ENCODE measurements at places on chromosomes 2 and 18.
A peak's percentile ranks its signal among the peaks of the same experiment; 100 is the strongest.

DNA sequence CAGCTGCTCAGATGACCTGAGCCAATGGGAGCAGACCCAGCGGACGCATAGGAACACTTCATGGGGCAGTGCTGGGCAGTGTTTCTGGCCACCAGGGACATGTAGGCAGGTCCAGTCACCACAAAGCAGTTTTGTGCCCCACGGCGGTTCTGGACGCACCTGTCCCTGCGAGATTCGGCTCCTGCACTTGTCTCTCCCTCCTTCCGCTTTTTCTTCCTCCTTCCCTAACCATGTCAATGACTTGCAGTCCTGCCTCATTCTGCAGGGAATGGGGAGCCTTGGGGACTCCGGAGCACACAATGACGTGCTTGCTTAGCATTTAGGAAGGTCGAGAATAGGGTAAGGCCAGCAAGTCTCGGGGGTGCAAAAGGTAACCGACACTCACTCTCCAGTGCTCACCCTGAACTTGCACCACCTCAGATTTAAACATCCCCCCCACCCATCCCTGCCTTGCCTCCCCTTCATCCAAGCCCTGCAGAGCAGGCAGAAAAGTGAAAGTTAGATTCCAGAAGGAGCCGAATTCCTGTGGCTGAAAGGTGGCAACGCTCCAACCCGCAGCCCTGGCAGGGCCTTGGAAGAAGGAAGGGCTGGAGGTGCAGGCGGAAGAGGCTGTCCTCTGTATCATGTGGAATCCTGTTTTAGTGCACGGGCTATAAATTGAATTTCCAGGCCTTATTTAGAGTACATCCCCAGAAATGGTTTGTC is 40.5 kb upstream of the ATG16L1 start:
- DNase-seq: no peak

GRCh38 chr2:15633043-15633970 is 41.6 kb downstream of the DDX1 start:
- DNase-seq: no peak

DNA sequence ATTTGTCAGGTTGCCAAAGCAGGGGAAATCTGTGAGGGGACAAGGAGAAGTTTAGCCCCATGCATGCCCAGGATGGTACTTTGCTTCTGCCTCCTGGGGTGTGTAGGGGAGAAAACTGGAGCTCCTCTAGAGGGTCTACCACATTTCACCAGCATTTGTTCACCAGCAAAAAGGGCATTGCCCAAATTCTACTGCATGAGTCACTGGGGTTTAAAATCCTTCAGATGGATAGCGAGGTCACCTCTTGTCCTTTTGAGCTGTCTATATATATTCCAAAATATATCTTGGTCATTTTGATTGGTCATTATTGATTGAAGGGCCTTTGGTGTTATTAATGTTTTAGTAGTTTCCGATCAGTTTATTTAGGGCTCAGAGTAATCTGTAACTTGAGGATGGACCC is 18.7 kb downstream of the FHOD3 start:
- no peak for DNase-seq

DNA sequence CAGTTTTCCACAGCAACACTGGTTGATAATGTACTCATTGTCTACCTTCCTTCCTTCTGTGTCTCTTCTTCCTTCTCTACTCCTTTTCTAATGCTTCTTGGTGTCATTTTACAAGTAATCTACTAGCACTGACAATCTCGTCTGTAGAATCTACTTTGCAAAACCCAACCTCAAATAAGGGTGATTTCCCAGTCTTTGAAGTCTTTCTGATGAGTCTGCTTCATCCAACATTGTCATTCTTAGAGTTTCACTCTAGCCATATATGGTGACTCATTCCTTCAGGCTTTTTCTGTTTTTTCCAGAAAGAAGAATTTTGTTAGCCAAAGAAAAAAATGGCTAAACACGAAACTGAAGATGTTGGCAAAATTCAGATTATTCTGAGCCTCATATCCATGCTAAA is 288.7 kb downstream of the MBD2 start:
- no peak for DNase-seq

DNA sequence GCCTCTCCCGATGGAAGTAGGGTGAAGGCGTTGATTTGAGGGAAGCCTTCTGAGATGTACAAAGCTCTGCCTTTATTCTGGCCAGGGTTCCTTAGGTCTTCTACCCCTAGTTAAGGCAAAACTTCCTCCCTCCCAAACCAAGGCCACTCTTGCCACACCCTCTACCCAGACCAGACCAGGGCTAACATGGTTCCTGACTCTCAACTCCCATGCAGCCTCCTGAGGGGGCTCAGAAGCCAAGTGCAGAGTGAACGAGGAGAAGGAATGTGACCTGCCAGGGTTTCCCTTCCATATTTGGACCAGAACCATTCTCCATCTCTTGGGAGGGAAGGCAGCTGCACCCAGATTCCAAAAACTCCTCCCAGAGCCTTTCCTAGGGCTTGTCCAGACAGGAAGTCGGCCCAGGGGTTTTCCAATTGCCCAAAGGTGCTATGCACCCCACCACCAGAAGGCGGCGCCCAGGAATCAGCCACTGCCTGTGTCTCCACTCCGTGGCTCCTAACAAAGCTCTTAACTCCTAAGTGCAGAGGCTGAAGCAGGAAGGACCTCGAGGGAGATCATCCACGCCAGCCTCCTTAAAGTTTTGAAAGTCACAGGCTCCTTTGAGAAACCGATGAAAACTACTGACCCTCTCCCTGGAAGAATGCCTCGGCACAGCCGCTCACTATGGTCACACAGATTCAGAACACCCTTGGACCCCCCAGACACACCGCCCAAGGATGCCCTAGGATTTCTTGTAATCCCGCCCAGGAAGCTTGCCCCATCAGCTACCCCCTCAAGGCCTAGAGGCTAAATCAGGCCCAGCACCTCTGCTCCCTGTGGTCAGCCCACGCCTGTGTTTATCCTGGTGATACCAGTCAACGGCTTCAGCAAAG is 157.8 kb downstream of the SMAD2 start:
- peak; percentile 81 for DNase-seq

- DNase-seq: no peak
These were observed 28.0 kb downstream of the PLA2R1 start for GRCh38 chr2:160034396-160034795.

DNA sequence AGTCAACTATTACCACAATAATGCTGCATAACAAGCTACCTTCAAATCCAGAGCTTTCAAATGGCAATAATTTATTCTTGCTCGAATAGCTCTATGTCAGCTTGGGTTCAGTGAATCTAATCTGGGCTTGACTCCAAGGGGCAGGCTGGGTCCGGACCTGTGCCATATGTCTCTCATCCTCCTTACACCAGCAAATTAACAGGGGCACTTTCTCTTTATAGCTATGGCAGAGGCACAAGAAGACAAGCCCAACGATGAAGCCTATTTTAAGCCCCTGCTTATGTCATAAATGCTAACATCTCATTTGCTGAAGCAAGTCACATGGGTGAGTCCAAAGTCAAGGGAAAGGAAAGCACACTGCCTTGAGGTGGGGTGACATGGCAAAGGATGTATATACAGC is 13.3 kb upstream of the ZNF521 start:
- no peak for DNase-seq

- no peak for DNase-seq
These were observed 79.0 kb upstream of the TRIB2 start for GRCh38 chr2:12637754-12638153.

DNA sequence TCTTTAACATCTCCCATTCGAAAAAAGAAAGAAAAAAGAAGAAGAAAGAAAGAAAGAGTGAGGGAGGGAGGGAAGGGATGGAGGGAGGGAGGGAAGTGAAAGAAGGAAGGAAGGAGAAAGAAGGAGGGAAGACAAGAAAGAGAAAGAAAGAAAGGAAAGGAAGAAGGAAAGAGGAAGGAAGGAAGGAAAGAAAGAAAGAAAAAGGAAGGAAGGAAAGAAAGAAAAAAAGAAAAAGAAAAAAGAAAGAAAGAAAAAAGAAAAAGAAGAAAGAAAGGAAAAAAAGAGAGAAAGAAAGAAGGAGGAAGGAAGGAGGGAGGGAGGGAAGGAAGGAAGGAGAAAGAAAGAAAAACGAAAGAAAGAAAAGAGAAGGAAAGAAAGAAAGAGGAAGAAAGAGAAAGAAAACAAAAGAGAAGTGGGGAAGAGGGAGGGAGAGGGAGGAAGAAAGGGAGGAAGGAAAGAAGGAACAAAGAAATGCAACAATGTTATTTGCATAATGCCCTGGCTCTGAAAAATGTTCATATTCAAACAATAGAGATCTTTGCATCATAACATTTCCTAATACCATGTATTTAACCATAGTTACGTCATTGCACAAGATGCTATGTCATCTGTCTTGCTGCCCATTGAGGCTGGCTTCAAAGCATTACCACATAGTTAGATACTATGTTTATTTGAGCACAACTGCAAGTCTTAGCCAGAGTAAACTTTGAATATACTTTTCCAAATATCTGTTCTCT is 550.6 kb downstream of the DSC3 start:
- DNase-seq: no peak

- no peak for DNase-seq
These were observed 887.2 kb upstream of the KLHL29 start for GRCh38 chr2:22497789-22498188.

- DNase-seq: no peak
These were observed 268.2 kb downstream of the RPIA start for GRCh38 chr2:88959480-88960204.

- no peak for DNase-seq
These were observed 30.2 kb upstream of the TYMS start for GRCh38 chr18:627231-627630.

DNA sequence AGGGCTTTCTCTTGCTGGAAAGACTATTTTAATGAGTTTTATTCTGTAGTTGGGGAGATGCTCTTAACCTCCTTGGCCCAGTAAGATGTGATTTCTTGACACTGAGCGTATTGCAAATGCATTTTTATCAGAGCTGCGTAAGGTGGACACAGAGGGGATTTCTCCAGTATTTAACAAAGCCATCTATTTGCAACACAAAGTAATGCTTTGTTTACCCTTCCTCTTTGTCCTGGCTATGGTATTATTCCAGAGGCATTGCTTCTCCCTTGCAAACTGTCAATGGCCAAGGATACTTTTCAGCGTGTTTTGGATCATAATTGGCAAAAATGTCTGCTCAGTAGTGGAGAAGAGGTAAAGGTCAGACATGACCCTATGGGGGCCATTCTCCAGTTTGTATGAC is 90.8 kb upstream of the PIK3C3 start:
- DNase-seq: no peak

GRCh38 chr2:232593982-232594381 is 39.4 kb upstream of the EFHD1 start:
- DNase-seq: no peak

Data from activated CD4-positive, alpha-beta T cell treated with anti-CD3 and anti-CD28 coated beads, Interleukin-2, amount 50 U/mL, for 48 hours (primary cell).